Glutamatergic neuron (in vitro differentiated cells): ENCODE measurements at places on chromosomes 4 and X.

GRCh38 chr4:82639971-82640370, 78.2 kb upstream of the TMEM150C start:
- no peak for DNase-seq

DNA sequence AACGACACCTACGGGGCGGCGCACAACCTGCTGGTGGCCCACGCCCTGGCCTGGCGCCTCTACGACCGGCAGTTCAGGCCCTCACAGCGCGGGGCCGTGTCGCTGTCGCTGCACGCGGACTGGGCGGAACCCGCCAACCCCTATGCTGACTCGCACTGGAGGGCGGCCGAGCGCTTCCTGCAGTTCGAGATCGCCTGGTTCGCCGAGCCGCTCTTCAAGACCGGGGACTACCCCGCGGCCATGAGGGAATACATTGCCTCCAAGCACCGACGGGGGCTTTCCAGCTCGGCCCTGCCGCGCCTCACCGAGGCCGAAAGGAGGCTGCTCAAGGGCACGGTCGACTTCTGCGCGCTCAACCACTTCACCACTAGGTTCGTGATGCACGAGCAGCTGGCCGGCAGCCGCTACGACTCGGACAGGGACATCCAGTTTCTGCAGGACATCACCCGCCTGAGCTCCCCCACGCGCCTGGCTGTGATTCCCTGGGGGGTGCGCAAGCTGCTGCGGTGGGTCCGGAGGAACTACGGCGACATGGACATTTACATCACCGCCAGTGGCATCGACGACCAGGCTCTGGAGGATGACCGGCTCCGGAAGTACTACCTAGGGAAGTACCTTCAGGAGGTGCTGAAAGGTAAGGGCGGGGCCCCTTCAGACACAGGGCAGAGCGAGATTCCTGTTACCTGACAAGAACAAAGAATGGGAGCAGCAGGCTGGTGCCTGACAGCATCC, 11.7 kb downstream of the RPL9 start:
- DNase-seq = peak; percentile 81

DNA sequence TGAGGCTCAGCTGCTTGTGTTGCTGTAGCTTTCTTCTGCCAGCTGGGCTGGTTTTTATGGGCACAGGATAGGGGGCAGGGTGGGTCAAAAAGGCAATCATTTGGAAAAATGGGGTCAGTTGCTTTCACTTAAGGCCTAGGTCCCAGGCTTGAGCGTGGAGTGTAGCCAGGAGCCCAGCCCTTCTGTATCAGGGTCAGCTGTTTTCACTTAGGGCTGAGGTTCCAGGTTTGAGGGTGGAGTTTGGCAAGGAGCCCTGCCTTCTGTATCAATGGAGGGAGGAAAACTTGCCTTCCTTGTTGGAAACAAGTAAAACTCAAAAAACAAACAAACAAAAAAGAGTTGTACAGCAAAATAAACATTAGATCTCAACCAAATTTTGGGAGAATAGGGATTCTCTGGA, 37.0 kb upstream of the UGT8 start:
- no peak for DNase-seq

GRCh38 chr4:150699599-150699998, 117.6 kb downstream of the MAB21L2 start:
- no peak for DNase-seq

DNA sequence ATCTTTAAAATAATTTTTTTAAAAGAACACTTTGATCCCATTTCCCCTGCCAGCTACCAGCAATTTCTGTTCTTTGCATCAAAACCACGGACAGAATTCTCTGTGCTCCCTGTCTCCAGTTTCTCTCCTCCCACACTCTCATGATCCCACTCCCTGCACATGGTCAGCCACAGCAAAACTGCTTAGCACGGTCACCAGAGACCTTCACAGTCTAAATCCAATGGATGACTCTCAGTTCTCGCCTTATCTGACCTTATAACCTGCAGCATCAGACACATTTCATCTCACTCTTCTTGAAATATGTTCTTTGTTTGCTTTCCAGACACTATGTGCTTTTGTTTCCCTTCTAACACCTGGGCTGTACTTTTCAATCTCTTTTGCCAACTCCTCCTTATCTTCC, 131.5 kb downstream of the NR3C2 start:
- DNase-seq = no peak

DNA sequence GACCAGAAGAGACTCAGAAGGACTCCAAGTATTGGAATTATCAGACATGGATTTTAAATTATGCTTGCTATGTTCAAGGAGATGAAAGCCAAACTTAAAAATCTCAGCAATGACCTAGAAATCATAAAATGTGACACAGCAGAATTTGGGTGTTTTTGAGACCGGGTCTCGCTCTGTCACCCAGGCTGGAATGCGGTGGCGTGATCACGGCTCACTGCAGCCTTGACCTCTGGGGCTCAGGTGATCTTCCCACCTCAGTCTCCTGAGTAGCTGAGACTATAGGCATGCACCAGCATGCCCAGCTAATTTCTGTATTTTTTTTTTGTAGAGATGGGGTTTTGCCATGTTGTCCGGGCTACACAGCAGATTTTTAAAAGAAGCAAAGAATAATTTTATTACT, 12.7 kb downstream of the TAB3 start:
- no peak for DNase-seq

- no peak for DNase-seq
Observed at GRCh38 chr4:133498149-133498548, 349.1 kb downstream of the PCDH10 start.

DNA sequence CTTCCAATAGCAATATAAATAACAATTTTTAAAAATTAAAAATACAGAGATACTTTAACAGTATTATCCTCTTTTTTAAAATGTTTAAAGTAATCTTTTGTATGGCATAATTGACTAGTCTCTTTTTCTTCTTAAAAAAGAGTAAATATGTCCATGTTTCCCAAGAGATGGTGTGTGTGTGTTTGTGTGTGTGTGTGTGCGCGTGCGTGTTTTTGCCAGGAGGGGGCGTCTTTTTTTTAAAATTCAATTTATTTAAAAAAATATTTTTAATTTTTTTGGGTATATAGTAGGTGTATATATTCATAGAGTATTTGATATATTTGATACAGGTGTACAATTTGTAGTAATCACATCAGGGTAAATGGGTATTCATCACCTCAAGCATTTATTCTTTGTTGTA, 1073.7 kb downstream of the PCDH7 start:
- no peak for DNase-seq

- DNase-seq = no peak
Observed at GRCh38 chrX:68072041-68072440, 361.3 kb downstream of the OPHN1 start.

DNA sequence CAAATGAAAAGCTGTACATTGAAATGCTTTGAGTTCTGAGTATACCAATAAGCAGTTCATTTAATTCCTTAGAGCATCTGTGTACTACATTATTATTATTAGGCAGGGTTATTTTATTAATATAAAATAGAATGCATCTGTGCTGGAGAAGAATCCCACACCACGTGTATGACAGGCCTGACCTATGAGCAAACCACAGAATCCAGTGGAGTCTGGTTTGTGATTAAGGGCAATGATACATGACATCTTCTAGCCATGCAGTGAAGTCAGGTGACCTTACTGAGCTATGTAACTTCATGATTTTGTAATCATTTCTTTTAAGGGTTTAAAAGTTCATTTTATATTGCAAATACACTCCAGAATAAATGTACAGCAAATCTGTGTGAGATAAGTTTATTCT, 1165.0 kb upstream of the TENM3 start:
- no peak for DNase-seq

DNA sequence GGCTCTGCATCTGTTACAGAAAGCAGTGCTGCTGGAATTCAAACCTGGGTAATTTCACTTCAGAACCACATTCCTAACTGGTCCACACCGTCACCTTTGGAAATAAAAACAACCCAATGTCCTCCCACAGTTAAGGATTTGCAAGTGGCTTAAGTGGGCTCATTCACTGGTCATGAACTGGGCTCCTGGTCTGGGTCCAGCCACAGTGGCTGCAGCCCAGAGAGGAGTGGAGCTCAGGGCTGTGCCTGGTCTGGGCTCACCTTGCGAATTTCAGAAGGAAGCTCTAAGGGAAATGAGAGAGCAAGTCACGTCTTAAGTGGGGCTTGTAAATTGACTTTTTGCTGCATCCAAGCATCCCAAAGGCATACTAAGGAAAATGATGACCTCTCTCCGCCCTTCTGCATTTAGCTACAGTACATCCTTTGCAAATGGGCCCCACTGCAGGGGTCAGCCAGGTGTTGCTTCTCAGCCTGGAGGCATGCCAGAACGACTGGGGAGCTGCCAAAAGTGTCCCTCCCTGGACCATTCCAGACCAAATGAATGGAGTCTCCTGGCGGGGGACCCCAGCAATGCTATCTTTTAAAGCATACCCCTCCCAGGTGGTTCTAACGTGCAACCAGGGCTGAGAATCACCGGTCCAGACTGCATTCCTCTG, 25.6 kb upstream of the CRMP1 start:
- DNase-seq = no peak

GRCh38 chr4:42359711-42360110, 37.6 kb upstream of the SHISA3 start:
- DNase-seq = no peak

DNA sequence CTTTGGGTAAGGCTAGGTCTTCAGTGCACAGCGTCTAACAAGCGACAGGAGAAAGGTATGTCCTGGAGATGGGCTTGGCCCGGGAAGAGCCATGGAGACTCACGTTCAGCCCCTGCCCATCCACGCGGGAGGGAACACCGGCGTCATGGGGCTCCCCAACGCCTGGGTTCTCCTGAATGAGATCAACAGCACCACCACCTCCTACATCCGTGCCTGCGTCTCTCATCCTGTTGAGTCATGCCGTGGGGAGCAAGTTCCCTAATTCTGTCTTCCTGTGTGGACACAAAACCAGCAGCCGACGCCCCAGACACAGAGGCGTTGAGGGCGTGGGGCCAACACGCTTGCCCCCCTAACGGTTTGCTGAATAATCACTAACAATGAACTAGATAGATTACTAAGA, 20.1 kb upstream of the IL3RA start:
- no peak for DNase-seq

- no peak for DNase-seq
Observed at GRCh38 chrX:73262991-73263390, 48.3 kb upstream of the NAP1L2 start.

- no peak for DNase-seq
Observed at GRCh38 chr4:140659943-140660700, 91.4 kb upstream of the UCP1 start.

- DNase-seq = no peak
Observed at GRCh38 chr4:9602389-9602914, 158.2 kb downstream of the DEFB131A start.

- no peak for DNase-seq
Observed at GRCh38 chrX:15903186-15903681, 48.6 kb upstream of the AP1S2 start.

DNA sequence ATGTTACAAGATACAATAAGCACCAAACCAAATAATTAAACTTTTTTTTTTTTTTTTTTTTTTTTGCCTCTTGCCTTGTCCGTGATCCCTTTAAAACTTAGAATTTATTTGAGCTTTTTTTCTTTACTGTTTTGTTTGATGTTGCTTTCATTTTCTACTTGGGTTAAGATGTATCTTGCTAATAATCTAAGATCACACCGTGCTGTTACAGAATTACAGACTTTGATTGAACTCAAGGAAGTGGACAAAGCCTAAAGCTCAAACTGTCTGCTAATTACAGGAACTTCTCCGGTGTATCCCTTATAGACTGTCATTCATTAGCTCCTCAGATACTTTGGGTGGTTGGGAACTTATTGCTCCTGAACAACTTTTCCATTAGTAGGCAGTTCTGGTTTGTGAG, 26.5 kb downstream of the STIM2 start:
- DNase-seq = no peak

GRCh38 chrX:118496763-118497079, 1.1 kb downstream of the DOCK11 start:
- no peak for DNase-seq

DNA sequence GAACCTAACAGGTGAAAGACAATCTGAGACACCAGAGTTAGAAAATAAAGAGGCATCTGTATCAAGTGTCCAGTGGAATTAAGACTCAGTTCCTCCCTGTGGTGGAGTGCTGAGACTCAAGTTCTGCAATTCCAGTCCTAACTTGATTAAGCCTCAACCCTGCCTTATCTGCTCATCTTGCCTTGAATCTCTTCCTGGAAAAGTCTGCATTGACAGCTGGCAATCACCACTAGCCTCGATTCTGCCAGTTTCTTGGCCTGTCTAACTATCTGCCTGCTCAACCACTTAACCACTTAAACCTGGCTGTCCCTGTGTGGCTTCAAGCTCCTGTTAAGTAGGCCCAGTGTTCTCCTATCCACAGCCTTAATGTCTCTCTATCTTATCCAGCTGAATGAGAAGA, 22.4 kb upstream of the NEIL3 start:
- no peak for DNase-seq

GRCh38 chr4:8199594-8200301, 658 bp downstream of the SH3TC1 start:
- no peak for DNase-seq

DNA sequence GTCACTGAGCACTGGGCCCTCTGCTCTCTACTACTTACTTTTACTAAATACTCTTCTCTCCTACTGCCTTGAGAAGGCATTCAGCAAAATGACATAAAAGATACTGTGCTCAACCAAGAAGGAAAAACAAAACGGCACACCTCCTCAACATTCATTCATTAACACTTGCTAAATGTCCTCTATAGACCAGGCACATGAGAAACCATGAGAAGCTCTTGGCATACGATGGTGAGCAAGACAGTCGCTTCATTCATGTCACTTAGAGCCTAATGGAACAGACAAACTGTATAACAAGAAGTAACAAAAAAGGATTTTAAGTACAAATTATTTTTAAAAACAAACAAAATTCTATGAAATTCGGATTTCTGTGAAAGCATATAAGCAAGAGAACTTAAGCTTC, 38.7 kb downstream of the COL25A1 start:
- DNase-seq = no peak

GRCh38 chrX:151676196-151676595, 19.1 kb upstream of the PRRG3 start:
- DNase-seq = no peak

DNA sequence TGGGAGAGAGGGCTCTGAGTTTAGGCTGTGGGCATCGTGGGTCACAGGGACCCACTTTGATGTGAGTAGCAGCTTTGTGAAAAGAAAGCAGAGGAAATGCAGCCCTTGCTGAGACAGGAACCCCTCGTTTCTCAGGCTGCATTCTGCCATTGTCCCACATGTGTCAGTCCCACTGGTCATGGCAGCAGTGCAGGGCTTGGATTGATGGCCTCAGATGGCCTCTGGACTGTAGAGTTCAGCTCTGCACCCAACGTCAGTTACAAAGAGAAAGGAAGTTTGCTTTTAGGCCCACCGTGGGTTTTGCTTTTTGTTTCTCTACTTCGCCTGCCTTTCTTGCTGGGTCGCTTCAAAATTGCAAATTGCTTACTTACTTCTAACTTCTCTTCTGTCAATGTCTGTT, 248.3 kb upstream of the KLF3 start:
- DNase-seq = no peak

- no peak for DNase-seq
Observed at GRCh38 chr4:2941138-2942036, 21.8 kb downstream of the NOP14 start.

- no peak for DNase-seq
Observed at GRCh38 chr4:23759066-23759465, 130.8 kb downstream of the PPARGC1A start.

GRCh38 chrX:10121787-10122186, 35.0 kb upstream of the CLCN4 start:
- no peak for DNase-seq

- DNase-seq = peak; percentile 49
Observed at GRCh38 chrX:154374313-154375155, at the start of gene FLNA. TSS of gene FLNA (minus strand) at chrX:154374634. CDS start at chrX:154371245, 3,389 bp downstream.
